ENCODE measurements at places on chromosomes 12 and 14.

DNA sequence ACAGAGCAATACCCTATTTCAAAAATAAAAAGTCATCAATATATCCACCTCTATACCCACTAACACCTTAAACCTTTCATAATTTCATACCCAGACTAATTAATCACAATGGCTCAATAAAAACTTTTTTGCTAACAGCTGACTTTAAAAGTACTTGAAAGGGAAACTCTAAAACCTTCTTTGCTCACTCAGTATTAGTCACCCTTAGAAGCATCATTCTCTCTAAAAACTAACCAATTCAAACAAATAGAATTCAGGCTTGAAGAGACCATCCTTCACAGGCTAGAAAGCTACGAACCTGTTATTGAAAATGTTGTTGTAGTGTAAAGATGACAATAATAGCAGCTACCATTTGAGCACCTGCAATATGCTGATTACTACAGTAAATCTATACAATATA lies 37.2 kb downstream of the HECTD1 start:
- no peak for DNase-seq

- DNase-seq: no peak
These were observed 467.1 kb upstream of the MGAT4C start for GRCh38 chr12:86723326-86723725.

DNA sequence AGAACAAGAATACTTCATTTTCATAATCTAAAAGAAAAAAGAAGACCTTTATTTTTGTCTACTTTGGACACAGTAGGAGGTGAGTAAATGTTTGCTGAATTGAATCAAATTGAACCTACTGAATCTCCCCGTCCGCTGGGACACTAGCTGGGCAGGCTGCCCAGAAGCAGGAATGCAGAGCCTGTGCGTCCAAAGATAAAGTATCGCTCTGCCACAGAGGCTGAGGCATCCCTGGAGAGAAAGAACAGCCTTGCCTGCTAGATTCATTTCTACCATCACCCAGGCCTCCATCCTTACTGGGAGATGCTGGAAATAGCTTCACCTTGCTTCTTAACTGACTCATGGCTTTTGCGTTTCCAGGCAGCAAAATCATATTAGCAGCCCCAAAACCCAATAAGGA lies 64.1 kb upstream of the TSPAN11 start:
- no peak for DNase-seq

DNA sequence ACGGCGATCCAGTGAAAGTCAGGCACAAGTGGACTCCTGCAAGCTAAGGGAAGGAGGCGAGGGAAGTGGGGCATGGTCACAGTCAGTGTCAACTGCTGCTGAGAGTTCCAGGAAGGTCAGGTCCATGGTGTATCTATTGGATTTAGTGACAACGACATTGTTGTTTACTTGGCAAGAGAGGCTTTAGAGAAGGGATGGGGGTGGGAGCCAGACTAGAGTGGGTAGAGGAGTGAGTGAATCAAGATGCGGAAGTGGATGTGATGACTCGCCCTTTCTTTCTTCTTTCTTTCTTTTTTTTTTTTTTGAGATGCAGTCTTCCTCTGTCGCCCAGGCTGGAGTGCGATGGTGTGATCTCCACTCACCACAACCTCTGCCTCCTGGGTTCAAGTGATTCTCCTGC lies 12.5 kb downstream of the P2RX7 start:
- no peak for DNase-seq
